Activated CD8-positive, alpha-beta memory T cell treated with anti-CD3 and anti-CD28 coated beads for 1 hour (primary cell): ENCODE measurements at places on chromosomes 3 and 15.

- no peak for DNase-seq
Measured at GRCh38 chr3:15638193-15638890, 36.8 kb downstream of the BTD start.

GRCh38 chr3:196523841-196524240, 8.7 kb upstream of the SMCO1 start:
- DNase-seq = no peak

- no peak for DNase-seq
Measured at GRCh38 chr15:96326328-96327154, 4.0 kb upstream of the NR2F2 start.

DNA sequence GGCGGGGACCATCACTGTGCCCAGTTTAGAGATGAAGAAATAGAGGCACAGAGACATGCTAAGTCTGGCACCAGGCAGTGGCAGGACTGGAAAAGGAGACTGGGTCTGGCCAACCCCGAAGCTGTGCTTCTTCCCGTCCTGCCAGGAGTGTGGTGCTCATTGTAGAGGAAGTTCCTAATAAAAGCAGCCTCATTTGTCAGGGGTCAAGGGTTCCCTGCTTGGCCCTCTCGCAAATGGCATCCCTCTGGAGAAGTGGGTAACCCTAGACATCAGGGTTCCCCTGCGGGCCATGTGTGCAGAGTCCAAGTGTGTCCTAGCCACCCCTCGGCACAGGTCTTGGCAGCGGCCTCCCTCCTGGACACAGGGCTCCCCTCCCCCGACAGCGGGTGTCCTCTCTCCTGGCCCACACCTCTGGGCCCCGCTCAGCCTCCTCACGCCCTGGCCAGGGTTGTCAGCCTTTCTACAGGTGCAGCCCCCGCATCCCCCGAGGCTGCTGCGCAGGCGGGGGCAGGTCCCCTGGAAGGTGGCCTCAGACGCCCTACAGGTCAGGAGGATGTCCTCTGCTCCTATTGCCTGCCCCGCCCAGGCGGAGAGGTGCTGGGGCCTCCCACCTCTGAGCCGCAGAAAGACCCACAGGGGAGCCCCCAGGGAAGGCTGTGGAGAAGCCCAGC, 61.8 kb upstream of the PRR20G start:
- DNase-seq = no peak

DNA sequence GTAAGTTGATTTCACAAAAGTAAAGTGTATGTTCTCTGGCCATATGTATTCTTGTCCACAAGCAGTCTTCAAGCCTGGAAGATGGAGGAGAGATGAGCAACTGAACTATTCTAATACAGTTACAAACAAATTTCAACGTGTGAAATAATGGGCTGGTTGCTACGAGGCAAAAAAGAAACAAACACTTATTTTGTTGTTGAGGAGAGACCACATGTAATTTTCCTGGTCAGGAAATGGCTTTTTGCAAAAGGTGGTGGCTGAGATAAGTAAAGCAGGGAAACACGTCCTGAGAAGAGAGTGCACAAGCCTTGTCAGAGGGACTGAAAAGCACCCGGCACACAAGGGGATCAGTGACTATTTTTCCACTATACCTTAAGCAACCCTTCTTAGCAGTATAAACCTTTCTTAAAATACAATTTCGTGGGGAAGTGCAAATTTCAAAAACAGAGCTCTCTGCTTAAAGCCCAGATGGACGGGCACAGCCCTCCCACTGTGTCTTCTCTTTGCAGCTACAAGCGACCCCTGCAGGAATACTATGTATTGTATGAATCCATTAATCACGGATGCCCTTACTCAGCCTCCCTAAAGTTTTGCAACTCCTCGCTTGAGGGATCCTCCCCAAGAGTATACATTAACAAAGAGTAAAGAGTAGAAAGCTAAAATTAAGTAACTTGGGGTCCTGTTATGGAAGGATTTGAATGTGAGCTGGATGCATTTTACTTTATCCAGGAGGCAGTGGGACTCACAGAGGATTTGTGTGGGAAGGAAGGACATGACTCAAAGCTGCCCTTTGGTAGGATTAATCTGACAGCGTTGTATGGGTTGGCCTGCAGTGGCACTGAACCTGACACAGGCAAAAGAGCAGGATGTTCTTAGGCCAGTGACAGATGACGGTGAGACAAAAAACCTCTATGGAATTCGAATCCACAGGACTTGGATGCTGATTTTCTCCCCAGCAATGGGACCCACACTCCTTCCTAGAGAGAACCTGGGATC, 253.7 kb downstream of the IL5RA start:
- DNase-seq = no peak

DNA sequence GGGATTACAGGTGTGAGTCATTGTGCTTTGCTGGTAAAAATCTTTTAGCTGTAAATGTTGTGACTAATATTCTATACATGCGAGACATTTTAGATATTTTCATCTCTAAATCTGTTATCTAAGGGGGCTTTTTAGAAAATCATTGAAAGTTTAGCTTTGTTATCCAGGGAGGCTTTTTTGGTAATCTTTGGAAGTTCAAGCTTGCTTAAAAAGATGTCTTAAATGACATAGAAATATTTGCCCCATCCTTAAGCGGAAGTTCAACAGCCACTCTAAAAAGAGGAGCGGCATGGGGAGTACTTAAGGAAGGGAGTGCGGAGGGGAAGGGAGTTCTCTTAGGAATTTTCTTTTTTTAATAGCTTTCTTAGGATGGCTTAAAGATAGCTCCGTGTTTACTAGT, 26.1 kb downstream of the DNAJC13 start:
- DNase-seq = no peak

DNA sequence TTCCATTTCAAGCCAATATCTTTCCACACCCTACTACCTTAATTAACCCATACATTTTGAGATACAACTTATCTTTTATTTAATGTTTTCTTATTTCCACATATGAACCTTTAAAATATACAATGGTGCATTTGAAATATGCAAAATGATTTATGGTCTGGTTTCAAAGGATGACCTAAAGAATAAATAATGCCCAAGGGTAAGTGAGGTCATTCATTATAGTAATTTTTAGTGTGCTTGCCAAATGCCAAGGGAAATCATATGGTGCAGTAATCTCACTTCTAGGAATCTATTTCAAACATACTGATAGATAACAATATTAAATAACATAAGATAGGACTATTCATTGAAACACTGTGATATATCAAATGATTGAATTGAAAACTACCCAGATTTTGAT, 1055.4 kb downstream of the AGBL1 start:
- DNase-seq = no peak
